ENCODE measurements at places on chromosomes 4 and X. TPM values are rescaled to one million over a fixed set of nuclear protein-coding genes. Genes with fewer than 3 reads are reported as not detected.

The DMRTC1B gene
- polyA plus RNA-seq: 3.3 TPM

The MAP7D2 gene
- polyA plus RNA-seq: 3.8 TPM

The PPBP gene
- 23.9 TPM for polyA plus RNA-seq

The DRP2 gene
- polyA plus RNA-seq: 2.2 TPM

The MAGEB2 gene
- polyA plus RNA-seq: not detected
